Naive thymus-derived CD8-positive, alpha-beta T cell (primary cell): ENCODE measurements at places on chromosomes 5 and 9. TPM values are rescaled to one million over a fixed set of nuclear protein-coding genes. Genes with fewer than 3 reads are reported as not detected.
A peak's percentile ranks its signal among the peaks of the same experiment; 100 is the strongest.

GRCh38 chr5:72451741-72452505 is 55.3 kb downstream of the ZNF366 start:
- no peak for DNase-seq
- peaks cover 1% of the 10 kb centered on the region for H3K27me3 ChIP-seq
- peaks cover 10% of the 10 kb centered on the region for H3K4me1 ChIP-seq
- H3K27ac ChIP-seq: no peak overlapping the region
- no peaks in the 10 kb centered on the region for H3K36me3 ChIP-seq

GRCh38 chr9:136829981-136830885 is 12.0 kb upstream of the AJM1 start:
- H3K36me3 ChIP-seq: peaks cover 6% of the 10 kb centered on the region
- no peak overlapping the region for H3K27ac ChIP-seq
- H3K4me1 ChIP-seq: no peaks in the 10 kb centered on the region
- no peak overlapping the region for H3K4me3 ChIP-seq
- DNase-seq: no peak

PCDHB12 gene
- total RNA-seq: not detected

DNA sequence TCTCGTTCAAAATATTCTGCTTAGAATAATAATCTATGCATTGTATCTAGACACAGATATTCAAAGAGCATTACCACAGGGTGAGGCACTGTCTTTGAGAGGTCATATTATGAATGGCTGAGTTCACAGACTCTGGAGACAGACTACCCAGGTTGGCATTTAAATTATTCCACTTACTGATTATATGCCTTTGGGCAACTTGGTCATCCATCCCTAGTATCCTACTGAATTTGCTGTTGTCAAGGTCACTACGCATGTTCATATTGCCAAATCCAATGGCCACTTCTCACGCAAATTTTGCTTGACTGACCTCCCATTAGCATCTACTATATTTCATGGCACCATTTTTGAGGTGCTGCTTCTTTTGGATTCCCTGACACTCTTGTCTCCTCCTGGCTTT is 498.6 kb upstream of the TLE4 start:
- H3K36me3 ChIP-seq: no peaks in the 10 kb centered on the region
- DNase-seq: no peak
- no peak overlapping the region for H3K27ac ChIP-seq
- no peaks in the 10 kb centered on the region for H3K4me1 ChIP-seq

LCN15 gene
- not detected for total RNA-seq

DNA sequence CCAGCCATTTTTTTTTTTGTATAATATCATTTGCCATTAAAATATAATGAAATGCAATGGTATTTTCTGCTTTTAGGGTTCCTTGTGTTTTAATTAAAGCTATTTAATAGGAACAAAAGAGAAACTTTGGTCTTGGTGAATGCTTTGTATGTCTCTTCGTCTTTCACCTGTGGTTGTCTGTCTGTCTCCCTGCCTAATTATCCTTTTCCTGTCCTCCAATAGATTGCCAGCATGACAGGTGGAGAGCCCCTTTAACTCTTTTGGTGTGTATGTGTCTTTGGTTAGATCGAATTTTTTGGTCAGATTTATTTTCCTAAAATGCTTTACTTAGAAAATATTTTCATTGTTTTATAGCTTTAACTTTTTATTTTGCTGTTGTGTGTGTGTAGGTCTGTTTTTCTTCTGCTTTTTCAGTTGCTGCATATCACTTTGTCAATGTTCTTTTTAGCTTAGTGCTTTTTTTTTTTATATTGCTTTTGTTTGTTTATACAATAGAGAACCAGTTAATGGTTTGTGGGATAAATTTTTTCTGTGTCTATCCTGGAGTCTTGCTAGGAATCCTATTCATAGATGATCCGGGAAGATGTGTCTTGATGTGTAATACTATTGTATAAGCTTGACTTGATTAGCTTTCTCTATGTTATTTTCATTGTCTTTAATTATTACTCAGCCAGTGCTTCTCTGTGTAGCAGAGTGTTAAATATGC is 8.6 kb downstream of the CHMP5 start:
- DNase-seq: no peak
- H3K4me1 ChIP-seq: peaks cover 13% of the 10 kb centered on the region
- peaks cover 89% of the 10 kb centered on the region for H3K36me3 ChIP-seq
- H3K27ac ChIP-seq: peak overlapping the region; percentile 48
- no peak overlapping the region for H3K4me3 ChIP-seq
- no peaks in the 10 kb centered on the region for H3K27me3 ChIP-seq

- H3K4me3 ChIP-seq: no peak overlapping the region
- H3K4me1 ChIP-seq: no peaks in the 10 kb centered on the region
- H3K27me3 ChIP-seq: no peaks in the 10 kb centered on the region
- no peak overlapping the region for H3K27ac ChIP-seq
- no peaks in the 10 kb centered on the region for H3K36me3 ChIP-seq
- DNase-seq: no peak
These were observed 126.2 kb upstream of the PANK3 start for GRCh38 chr5:168705321-168705720.

GRCh38 chr5:168813184-168813968 is 234.2 kb upstream of the PANK3 start:
- DNase-seq: no peak
- H3K36me3 ChIP-seq: no peaks in the 10 kb centered on the region
- H3K27ac ChIP-seq: no peak overlapping the region
- no peaks in the 10 kb centered on the region for H3K4me1 ChIP-seq

- peak overlapping the region; percentile 99 for H3K4me3 ChIP-seq
- DNase-seq: peak; percentile 69
- H3K27me3 ChIP-seq: no peaks in the 10 kb centered on the region
- peak overlapping the region; percentile 100 for H3K27ac ChIP-seq
These were observed 652 bp upstream of the TMEM161B start for GRCh38 chr5:88269222-88269771.

DDX4 gene
- total RNA-seq: not detected

DNA sequence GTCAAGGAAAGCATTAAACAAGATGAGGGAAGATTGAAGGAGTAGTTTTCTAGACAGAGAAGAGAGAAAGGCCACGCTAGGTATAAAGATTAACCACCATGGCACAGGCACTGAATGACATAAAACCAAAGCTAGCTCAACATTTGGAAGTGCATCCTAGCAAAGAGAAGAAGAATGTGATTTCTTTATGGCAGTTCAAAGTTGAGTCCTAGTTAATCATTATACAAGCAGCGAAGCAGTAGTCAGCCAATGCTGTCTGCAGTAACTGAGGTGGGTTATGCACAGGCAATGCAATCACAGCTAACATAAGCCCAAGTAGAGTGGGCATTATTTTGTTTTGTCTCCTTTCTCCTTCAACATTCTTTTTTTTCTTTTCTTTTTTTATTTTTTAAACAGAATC is 24.0 kb upstream of the ANKRD31 start:
- no peaks in the 10 kb centered on the region for H3K4me1 ChIP-seq
- H3K27ac ChIP-seq: no peak overlapping the region
- no peak for DNase-seq
- no peak overlapping the region for H3K4me3 ChIP-seq
- H3K36me3 ChIP-seq: peaks cover 17% of the 10 kb centered on the region

LMX1B gene
- not detected for total RNA-seq

SLC1A3 gene
- not detected for total RNA-seq

SIGMAR1 gene
- 37.7 TPM for total RNA-seq

NSA2 gene
- 204 TPM for total RNA-seq

SOX30 gene
- 0.44 TPM for total RNA-seq

- no peak for DNase-seq
- no peaks in the 10 kb centered on the region for H3K4me1 ChIP-seq
- no peak overlapping the region for H3K27ac ChIP-seq
- H3K27me3 ChIP-seq: no peaks in the 10 kb centered on the region
- H3K36me3 ChIP-seq: no peaks in the 10 kb centered on the region
- H3K4me3 ChIP-seq: no peak overlapping the region
These were observed 897.5 kb downstream of the TLE1 start for GRCh38 chr9:80791836-80792235.

TTF1 gene
- total RNA-seq: 22.8 TPM

- peaks cover 26% of the 10 kb centered on the region for H3K4me1 ChIP-seq
- H3K4me3 ChIP-seq: no peak overlapping the region
- no peaks in the 10 kb centered on the region for H3K36me3 ChIP-seq
- peaks cover 37% of the 10 kb centered on the region for H3K27me3 ChIP-seq
- no peak overlapping the region for H3K27ac ChIP-seq
These were observed 2.6 kb upstream of the DAPK1 start for GRCh38 chr9:87494970-87495471.

- no peaks in the 10 kb centered on the region for H3K36me3 ChIP-seq
- H3K27me3 ChIP-seq: no peaks in the 10 kb centered on the region
These were observed 379.5 kb upstream of the GRAMD2B start for GRCh38 chr5:126043688-126044087.

CDKN2B gene
- total RNA-seq: not detected
